ENCODE measurements at places on chromosomes 11 and 22.

GRCh38 chr11:95923439-95923727 lies 524 bp downstream of the MTMR2 start:
- DNase-seq = no peak

DNA sequence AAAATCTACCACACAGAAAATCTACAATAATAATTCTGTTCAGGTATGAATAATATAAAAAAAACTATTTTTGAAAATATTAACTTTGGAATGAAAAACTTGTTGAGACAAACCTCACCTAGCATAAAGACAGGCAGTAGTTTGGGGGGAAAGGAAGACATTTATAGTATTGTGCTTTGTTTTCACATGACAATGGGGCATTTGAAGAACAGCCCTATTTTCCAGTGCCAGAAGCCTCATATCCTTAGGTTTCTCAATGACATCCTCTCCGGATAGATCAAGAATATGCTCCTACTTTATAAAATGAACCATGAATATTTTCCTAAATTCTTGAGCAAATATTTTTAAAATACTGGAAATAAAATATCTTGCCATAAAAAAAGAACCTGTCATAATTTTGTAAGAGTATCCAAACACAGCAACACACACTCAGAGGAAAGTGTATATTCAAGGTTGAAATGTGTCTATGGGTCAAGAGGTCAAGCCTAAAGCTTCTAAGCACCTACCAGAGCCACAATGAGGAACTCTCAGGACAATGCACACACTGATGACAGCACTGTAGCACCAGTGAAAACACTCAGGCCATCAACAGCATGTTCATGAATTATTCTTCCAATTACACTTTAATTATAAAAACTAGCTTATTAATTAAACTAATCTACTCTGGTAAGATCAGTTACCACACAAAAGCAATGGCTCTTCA lies 68.7 kb downstream of the MRTFA start:
- no peak for DNase-seq

DNA sequence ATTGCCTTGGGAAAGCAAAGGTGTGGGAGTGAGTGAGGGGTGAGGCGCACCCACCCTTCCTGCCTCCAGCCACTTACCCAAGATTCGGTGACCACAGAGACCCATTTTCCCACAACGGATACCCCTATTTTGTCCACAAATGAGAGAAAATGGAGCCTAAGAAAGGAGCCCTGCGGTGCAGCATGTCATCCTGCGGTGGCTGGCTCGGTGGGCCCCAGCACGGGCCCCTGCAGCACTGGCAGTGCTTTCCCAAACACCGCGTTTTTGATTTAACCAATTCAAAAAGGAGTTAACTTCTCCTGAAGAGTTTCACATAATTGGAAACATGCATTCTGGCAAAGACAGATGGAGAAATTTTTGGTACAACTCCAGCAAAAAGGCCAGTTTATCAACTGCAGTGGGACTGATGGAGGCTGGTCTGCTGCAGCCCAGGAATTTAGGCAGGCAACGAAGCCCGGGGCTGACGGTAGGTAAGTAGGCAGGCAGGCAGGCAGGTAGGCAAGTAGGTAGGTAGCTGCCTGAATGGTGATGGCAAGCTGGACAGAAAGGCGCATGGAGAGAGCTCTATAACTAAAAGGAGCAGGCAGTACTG lies 84.2 kb downstream of the FDX1 start:
- peak; percentile 67 for DNase-seq

DNA sequence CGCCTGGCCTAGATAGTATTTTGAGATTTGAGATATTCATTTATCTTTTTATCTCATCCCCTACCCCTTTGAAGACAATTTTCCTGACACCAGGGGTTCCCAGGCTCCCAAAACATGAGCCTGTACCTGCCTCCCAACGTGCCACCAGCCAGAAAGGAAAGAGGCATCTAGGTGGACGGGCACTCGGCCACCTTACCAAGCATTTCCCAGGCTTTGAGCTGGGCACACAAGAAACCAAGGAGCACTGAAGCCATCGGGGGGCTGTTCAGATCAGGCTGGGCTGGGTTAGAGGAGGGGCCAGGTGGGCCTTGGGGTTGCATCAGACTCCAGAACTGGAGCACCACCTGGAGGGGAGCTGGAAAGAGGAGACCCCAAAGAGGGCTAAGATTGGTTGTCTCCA lies 28.5 kb upstream of the BAIAP2L2 start:
- no peak for DNase-seq

DNA sequence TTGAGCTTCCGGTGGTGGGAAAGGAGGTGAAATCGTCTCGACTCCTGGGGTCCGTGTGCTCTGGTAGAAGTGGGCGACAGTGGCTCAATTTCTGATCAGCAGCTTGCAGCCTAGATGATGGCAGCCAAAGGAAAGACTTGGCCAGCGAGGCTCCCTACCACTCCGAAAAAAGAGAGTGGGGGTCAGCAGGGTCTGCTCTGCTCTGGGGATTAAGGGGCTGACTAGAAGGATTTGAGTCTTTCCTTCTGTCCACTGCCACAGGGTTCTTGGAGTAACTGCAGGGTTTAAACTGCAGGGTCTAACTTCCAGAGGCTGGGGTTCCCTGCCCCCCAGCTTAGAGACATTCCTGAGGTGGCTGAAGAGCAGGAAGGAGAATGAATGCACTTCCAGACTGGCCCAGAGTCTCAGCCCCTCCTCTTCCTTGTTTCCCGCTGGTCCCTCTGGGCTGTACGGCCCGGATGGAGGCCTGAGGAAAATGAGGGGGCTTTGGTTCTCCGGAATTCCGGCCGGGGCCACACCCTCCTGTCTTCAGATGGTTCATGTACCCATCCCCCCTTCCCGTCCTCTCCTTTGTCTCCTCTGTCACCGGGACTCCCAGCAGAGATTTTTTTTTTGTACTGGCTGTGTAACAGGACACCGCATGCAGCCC lies 907 bp downstream of the SERPINH1 start:
- peak; percentile 68 for DNase-seq

DNA sequence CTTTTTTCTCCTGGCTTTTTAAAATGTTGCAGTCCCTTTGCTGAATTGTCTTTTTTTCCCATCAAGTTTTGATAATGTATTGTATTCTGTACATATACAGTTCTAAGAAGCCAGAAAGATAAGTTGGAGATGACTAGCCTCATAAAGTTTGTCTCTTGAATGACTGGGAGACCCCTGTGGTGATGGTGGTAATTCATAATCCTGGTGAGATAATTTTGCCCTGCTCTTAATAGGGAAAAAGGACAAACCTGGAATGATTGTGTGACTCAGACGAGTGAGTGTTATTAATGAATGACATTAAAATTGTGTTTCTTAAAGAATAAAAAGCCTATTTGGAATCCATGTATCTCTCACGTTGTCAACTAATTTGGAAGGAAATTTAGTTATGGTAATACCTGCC lies 1.2 kb downstream of the HIKESHI start:
- no peak for DNase-seq

DNA sequence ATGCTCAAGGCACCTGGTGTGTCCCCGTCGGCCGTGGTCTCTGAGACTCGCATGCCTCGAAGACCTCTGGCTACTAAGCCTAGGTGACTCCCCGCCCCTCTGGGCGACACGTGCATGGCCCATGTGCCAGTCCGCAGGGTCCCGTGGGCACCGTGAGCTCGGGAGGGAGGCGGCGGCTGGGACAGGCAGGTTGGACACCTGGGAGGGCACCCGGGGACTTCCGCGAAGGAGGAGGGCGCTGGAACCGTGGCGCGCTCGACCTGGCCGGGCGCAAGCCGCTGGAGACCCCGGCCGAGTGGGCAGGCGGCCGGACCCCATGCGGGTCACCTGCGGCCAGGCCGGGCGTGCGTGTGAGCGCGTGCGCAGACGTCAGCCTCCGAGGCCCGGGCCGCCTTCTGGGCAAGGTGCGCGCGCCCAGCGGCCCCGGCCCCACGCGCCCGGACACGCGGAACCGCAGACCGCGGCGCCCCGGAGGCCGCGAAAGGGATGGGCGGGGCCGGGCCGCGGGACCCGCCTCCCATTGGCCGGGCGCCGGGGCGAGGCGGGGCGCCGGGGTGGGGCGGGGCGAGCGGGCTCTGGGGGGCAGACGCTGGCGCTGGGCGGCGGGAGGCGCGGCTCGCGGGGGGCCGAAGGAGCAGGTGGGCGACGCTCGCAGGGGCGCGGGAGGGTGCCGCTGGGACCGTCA lies 579 bp upstream of the RASD2 start:
- DNase-seq = peak; percentile 95

DNA sequence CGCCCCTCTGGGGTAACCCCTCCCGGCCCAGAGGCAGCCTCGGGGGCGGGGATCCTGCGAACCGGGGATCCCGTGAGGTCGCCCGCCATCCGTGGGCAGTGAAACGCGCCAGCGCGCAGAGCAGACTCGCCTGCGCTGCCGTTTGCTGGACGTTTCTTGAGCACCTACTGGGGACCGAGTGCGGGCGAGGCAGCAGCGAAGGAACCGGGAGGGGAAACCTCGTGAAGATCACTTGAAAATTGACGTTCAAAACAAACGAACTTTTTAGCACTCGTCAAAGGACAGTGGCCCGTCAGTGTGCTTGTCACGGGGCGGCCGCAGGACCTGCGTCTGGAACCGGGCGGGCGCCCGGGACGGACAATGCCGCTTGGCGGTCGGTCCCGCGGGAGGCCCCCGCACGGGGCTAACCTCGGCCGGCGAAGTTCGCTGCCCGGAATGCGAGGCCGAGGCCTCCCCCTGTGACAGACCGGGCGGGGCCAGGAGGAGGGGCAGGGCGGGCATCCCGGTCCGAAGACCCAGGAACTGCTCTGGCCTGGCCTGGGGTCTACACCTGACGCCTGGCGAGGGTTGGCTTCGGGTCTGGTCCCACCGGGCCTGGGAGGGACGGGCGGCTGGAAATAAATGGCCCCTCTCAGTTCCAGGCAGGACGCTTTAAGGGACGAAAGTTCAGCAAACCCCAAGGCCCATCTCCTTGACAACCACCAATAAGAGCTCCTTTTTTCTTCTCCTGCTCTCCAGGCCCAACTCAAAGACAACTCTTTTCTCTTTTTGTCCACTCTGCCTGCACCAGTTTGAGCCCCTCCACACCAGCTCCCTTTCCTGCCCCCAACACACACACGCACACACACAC lies 723 bp upstream of the SCUBE1 start:
- DNase-seq = no peak

DNA sequence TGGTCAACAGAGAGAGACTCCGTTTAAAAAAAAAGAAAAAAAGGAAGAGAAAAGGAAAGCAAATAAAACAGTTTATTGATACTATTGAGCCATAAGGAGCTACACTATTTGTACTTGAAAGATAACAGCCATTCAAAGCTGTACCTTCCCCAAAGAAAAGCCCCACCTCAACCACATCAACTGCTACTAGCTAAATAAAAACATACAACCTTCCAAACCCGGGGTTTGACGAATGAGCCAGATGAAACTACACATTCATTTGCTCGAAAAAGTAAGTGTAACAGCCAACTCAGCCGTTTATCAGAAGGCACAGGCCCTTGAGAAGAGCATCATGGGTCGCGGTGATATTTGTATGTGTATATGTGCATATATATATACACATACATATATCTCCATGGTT lies 78.4 kb downstream of the SIK3 start:
- no peak for DNase-seq

GRCh38 chr22:47274196-47274595 lies 511.7 kb downstream of the TBC1D22A start:
- DNase-seq = no peak

DNA sequence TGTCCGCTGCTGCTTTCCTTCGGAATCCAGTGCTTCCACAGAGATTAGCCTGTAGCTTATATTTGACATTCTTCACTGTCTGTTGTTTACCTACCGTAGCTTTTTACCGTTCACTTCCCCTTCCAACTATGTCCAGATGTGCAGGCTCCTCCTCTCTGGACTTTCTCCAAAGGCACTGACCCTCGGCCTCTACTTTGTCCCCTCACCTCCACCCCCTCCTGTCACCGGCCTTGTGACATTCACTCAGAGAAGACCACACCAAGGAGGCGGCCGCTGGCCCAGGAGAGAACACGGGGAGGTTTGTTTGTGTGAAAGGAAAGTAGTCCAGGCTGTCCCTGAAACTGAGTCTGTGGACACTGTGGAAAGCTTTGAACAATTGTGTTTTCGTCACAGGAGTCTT lies 15.4 kb upstream of the ST14 start:
- DNase-seq = no peak

DNA sequence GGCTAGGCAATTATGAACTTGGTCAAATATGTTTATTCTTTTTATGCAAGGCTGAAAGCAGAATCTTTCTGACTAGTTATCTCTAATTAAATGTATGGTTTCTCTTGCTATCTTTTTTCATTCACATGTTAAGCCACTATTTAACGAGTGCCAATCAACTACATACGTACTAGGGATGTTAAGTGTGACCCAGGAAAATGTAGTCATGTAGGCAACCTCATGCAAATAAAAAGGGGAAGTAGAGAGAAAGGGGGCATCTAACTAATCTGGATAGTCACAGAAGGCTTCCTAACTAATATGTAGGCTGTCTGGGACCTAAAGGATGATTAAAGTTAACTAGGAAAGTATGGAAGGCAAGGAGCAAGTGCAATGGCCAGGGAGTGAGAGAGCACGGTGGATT lies 23.5 kb downstream of the TBRG1 start:
- no peak for DNase-seq

DNA sequence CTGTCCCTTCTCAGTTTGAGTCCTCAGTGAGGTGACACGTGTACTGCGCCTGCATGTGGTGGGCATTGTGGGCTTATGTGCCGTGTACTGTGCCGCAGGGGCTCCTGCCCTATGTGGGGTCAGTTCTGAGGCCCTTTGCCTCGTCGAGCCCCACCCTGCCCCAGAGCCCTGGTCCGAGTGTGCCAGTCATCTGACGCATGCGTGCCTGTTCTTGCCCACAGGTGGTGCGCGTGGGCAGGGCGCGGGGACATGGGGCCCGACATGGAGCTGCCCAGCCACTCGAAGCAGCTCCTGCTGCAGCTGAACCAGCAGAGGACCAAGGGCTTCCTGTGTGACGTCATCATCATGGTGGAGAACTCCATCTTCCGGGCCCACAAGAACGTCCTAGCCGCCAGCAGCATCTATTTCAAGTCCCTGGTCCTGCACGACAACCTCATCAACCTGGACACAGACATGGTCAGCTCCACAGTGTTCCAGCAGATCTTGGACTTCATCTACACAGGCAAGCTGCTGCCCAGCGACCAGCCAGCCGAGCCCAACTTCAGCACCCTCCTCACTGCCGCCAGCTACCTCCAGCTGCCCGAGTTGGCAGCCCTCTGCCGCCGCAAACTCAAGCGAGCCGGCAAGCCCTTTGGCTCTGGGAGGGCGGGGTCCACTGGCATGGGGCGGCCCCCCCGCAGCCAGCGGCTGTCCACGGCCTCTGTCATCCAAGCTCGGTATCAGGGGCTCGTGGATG lies 22.3 kb upstream of the TMEM191C start:
- no peak for DNase-seq

DNA sequence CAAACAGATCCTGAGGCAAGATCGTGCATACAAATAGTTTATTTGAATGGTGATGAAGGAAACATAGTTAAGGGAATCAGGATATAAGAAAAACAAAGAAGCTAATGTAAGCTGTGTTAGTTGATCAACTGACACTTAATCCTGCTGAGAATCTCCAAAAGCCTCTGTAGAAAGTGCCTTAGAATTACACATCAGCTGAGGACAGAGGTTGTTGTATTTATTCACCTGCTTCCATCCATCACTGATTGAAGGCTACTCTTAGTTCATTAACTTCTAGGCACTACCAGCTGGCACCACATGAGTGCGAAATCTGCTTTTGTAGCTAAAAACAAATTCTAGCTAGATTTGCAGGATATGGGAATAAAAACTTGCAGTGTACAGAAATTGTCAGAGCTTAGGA lies 1082.0 kb upstream of the CNTN5 start:
- DNase-seq = no peak

GRCh38 chr11:110217223-110217877 lies 79.1 kb downstream of the RDX start:
- DNase-seq = no peak

- no peak for DNase-seq
Measured at GRCh38 chr11:126601550-126602215, 246.2 kb downstream of the ST3GAL4 start.
